Activated CD8-positive, alpha-beta memory T cell treated with anti-CD3 and anti-CD28 coated beads, Interleukin-2, amount 50 U/mL, for 48 hours (primary cell): ENCODE measurements at places on chromosomes 5 and 9.

DNA sequence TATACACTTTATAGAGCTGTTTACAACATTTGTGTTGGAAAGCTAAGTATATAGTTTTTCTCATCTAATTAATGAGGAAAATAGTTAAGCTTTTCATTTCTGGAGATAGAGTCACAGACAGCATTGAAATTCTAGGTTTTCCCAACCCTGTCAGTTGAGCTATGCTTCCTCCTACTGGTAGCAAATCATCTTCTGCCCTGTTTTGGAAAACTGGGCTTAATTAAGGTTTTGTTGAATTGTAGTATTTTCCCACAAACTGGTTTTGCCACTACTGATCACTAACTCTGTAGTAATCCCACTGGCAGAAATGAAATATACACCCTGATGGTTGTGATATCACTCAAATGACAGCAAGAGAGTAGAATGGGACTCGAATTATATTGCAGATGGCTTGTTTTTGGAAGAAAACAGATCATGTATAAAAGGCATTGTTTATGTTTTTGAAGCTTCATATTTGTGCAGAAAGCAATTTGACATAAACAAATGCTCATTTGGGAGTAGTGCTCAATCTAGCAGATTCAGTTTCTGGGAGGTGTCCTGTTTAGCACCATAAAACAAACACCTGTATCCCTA lies 46.6 kb downstream of the CD180 start:
- no peak for DNase-seq

- no peak for DNase-seq
Measured at GRCh38 chr9:111662576-111663300, 1.3 kb downstream of the GNG10 start.

DNA sequence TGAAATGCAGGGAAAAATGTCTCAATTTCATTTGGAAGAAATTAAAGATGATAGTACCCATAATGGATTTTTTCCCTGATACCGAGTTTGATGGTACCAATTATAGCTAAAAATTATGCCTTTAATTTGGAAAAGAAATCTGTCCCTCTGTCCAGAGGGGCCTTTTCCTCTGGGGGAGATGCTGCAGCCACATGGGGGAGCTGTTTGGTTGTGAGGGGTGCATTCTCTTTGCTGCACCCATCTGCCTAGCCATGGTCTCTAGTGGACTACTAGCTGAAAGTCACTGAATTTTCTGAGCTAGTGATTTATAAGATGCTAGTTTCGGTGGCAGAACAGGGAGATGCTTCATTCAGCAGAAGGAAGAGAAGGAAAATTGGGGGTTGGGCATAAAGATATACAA lies 9.6 kb downstream of the SEC61B start:
- no peak for DNase-seq

DNA sequence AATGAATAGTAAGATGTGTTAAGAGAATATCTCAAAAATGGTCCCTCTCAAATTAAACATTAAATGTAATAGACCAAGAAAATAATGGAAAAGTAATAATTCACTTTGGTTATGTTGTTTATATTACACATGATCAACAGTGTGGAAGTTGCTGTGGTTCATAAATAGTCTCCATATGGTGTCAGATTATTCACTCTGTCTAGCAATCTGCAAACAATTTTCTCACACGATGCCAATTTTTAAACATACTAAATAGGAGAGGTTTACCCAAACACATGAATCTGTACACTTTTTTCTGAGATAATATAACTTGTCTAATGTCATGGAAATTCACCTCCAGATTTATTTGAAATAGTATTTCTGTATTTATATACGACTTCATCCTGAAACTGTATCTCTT lies 217.4 kb upstream of the FBXL7 start:
- DNase-seq, result no peak
